ENCODE measurements at places on chromosomes 12 and 14.

DNA sequence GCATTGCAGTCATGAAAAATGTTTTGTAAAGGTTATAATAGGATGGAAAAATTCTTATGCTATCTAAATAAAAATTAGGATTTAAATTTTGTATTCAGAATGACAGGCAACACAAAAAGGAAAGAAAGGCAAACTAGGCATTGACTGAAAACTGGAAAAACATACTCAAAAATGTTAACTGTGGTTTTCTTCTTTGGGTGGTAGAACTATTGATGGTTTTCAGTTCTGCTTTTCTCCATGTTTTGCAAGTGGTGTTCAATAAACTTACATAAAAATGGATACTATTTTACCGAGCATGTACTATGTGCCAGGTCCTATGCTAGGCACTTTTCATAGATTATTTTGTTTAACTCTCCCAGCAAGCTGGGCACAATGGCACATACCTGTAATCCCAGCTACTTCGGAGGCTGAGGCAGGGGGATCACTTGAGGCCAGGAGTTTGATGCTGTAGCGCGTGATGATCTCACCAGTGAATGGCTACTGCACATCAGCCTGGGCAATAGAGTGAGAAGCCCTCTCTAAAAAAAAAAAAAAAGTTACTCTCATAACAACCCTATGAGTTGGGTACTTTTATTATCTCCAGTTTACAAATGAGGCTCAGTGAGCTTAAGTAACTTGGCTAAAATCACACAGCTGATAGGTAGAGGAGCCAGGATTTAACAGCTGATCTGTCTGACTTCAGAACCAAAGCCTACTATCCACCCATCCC is 26.3 kb upstream of the TCP11L2 start:
- DNase-seq, result no peak

DNA sequence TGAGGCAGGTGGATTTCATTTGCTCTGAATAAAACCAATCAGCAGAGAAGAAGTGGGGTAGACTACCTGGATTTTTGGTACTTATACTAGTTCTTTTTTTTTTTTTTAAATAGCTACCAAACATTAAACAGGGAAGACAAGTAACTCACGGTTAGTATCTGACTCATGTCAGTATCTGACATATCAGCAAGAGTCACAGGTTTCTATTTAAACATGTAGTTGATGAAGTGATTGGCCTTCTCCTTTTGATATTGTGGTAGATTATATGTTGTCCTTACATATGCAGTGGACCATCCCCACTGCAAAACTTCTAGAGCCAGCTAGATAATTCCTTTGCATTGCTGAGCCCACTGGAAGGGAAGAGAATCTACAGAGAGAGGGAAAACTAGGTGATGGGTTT is 208.0 kb downstream of the ANO6 start:
- no peak for DNase-seq

- DNase-seq, result no peak
Observed at GRCh38 chr12:38056701-38057689, 259.6 kb upstream of the ALG10B start.

- DNase-seq, result no peak
Observed at GRCh38 chr12:124326104-124326503, 31.2 kb downstream of the RFLNA start.

DNA sequence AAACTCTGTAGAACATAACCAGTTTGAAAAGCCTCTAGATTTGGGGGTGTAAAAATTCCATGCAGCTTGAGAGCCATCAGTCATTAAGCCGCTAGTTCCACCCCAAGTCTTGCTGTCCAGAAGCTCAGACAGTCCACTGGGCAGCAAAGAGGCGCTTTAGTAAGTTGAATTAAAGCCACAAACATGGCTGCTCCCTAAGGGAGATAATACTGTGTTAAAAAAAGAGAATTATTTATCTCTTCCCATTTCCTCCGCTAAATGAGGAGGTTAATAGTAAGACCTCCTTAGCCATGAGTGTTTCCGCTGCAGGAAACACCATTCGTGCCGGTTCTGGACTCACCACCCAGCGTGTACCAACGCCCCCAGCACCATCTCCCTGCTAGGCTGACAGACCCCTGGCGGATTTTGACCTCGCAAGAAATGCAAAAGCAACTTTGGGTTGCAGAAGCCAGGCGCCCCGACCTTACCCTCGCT is 536 bp downstream of the TM7SF3 start:
- DNase-seq, result peak; percentile 36

GRCh38 chr12:121365416-121366062 is 13.3 kb upstream of the ANAPC5 start:
- no peak for DNase-seq

- no peak for DNase-seq
Observed at GRCh38 chr12:14313379-14314138, 51.9 kb upstream of the ATF7IP start.

DNA sequence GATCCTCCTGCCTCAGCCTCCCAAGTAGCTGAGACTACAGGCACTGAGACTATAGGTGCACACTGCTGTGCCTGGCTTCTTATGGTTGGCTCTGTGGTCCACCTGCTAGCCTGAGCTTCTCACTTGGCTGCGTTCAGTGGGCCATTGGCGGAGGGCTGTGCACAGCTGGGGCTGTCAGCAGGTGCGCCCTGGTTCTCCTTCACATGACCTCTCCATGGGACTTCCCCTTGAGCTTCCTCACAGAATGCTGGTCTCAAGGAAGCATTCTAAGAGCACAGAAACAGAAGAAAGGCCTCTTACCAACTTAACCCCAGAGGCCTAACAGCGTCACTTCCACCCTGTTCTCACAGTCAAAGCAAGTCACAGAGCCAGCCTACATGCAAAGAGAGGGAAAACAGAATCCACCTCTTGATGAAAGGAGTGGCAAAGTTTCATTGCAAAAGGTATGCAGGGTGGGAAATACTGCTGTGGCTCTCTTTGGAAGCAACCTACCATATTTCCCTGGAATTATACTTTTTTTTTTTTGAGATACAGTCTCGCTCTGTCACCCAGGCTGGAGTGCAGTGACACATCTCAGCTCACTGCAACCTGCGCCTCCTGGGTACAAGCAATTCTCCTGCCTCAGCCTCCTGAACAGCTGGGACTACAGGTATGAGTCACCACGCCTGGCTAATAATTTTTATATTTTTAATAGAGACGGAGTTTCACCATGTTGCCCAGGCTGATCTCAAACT is 9.3 kb downstream of the RILPL2 start:
- DNase-seq, result no peak

- no peak for DNase-seq
Observed at GRCh38 chr12:118714051-118714460, 267.3 kb upstream of the SRRM4 start.

- no peak for DNase-seq
Observed at GRCh38 chr12:93042684-93043083, 113.6 kb upstream of the EEA1 start.

- no peak for DNase-seq
Observed at GRCh38 chr12:120110550-120111501, 5.7 kb downstream of the RAB35 start.
